ENCODE measurements at places on chromosomes 4 and X. TPM values are rescaled to one million over a fixed set of nuclear protein-coding genes. Genes with fewer than 3 reads are reported as not detected.

NCBP2L gene
- total RNA-seq = not detected

GRCh38 chr4:169222761-169223160 lies 48.0 kb downstream of the SH3RF1 start:
- no peak for DNase-seq

DNA sequence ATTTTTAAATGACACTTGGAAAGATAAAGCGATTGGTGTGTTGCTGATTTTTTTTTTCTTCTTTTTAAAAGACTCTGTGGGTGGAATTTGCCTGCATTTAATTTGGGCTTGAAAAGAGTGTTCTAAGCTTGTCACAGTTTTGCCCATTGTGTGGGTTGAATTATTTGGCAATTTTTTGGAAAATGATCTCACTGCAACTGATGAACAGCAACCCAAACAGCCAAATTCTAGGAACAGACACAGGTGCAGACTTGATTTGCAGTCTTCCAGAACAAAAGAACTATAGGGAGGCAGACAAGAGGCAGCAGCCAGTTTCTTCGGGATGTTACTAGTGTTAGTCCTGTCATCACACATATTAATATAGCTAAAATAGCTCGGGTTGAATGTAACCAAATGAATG lies 40.5 kb downstream of the CASP6 start:
- no peak for DNase-seq

GRCh38 chrX:413322-414201 lies 26.9 kb upstream of the PPP2R3B start:
- peak; percentile 71 for DNase-seq

Data from H9 (cell line).